RPMI8226 (cell line): ENCODE measurements at places on chromosomes 11 and 22.

DNA sequence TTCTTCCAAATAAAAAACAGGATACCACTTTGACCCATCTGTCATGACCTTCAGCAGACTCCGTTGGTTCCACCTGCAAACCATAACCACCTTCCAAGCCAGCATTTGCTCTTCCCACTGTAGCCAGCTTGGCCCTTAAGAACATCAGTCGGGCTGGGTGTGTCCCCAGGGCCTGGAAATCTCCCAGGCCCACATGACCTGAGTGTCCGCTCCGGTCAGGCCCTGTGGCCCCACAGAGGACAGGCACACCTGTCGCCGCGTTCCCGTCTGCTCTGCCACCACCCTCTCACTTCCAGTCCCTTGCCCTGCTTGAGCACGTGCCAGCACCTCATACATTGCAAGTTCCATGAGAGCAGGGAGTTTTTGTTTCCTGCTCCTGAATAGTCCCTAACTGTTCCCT is 65.7 kb upstream of the PITPNB start:
- no peak for DNase-seq

GRCh38 chr22:48896766-48897644 is 930.7 kb downstream of the BRD1 start:
- no peak for DNase-seq

- DNase-seq: no peak
Observed at GRCh38 chr11:64539239-64539638, 51.8 kb upstream of the SLC22A12 start.

DNA sequence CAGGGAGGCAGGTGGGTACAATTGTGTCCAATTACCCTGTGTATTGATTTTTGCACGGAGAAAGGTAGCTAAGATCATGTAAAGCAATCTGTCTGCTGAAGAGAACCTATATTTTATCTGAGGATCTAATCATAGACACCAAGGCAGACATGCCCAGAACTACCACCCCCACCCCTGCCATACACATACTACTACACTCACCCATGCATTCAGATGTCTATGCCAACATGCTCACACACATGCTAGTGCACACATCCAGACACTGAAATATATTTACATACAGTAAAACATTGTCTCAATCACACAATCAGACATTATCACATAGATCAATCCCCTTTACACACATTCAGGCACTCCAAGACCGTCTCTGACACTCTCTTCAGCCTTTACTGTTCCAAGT is 1.8 kb downstream of the SCN3B start:
- no peak for DNase-seq

- no peak for DNase-seq
Observed at GRCh38 chr11:12097219-12097618, 13.2 kb upstream of the MICAL2 start.

DNA sequence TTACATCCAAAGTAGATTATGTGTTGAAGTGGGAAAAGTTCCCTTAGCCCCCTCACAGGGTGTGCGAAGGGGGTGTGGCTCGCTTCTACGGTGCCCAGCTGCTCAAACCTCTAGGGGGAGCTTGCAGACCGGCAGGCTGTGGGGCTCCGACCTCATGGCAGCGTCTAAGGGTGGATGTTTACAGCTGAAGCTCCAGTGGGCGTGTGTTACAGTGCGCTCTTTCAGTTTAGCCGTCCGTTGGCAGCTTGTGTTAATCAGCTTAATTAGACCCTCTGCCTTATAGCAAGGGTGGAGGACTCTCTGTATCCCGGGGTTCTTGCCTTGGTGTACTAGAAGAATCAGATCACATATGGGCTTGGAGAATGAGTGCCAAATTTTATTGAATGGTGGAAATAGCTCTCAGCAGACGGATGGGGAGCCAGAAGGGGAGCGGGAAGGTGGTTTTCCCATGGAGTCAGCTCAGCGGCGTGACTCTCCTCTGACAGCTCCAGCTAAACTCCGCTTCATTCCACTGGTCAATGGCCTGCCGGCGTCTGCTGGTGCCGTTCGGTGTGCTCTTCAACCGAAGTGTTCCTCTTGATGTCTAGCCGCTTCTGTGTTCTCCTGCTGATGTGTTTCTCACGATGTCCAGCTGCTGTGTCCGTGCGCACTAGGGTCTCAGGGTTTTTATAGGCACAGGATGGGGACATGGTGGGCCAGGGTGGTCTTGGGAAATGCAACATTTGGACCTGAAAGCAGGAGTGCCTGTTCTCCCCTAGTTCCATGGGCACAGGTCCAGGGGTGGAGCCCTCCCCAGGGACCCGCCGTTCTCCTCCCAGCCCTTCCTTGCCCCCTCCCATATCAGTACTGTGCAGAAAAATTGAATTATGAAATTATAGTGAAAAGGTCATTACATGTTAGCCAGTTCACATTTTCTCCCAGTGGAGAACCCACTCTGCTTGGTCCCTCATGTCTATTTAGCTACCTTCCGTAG is 28.6 kb upstream of the OR10G7 start:
- peak; percentile 28 for DNase-seq

GRCh38 chr11:14519917-14520746 is at the start of gene PSMA1:
Gene PSMA1 (minus strand): TSS chr11:14520386. CDS start chr11:14520299, 87 bp downstream.
- DNase-seq: peak; percentile 93

GRCh38 chr11:45216901-45217300 is 69.2 kb downstream of the SYT13 start:
- no peak for DNase-seq

DNA sequence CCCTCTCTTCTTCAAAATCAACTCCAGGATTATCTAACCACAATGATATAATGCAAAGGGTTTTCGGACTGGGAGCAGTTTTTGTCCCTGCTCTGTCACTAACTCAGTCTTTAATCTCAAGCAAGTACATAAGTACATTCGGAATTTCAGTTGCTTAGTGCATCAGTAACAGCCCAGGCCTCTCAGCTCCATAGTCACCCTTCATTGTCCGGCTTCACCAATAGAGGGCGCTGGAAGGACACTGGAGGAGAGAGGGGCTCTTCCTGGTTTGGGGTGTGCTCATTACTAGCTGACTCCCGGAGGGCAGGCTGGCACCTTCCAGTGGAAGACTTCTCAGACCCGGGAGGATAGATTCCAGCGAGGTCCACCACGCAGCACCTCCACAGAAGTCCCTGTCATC is 90.4 kb upstream of the PDGFD start:
- peak; percentile 52 for DNase-seq

- DNase-seq: no peak
Observed at GRCh38 chr22:29145321-29146072, 60.2 kb upstream of the EMID1 start.

- no peak for DNase-seq
Observed at GRCh38 chr11:117929916-117930570, 841 bp upstream of the TMPRSS13 start.

DNA sequence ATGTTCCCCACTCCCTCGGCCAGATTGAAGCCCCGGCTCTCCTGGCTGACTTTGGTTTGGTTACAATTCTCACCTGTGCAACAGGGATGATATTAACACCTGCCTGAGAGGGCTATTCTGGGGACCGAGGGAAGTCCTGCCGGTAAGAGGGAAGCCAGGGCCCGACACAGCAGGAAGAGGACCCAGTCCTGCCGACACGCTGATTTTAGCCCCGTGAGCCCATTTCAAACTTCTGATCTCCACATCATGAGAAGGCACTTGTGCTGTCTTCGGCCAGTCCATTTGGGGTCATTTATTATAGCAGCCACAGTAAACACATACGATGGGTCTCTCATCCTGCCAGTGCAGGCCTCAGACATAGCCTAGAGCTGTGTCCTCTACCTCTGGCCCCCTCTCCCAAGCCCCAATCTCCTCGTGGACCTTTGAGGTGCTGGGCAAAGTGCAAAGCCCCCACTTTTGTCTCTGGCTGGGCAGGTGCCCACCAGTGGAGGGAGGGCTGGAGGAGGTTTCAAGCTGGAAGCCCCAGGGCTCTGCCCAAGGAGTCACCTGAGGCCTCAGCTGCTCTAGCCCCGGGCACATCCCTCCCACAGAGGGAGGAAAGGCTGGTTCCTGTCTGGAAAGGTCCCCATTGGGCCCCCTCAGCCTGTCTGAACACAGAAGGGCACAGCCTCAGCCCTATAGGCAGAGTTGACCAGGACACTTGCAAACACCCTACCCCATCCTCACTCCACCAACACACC is 59.1 kb upstream of the FGF3 start:
- DNase-seq: no peak

GRCh38 chr22:41951898-41952474 is at the start of gene SMIM45:
Gene SMIM45 (plus strand): TSS chr22:41952150.
- DNase-seq: no peak

GRCh38 chr11:86692317-86692716 is 19.9 kb upstream of the ME3 start:
- no peak for DNase-seq

- peak; percentile 82 for DNase-seq
Observed at GRCh38 chr22:23180301-23180892, at the start of gene BCR. Gene BCR (plus strand): TSS chr22:23180509. CDS start chr22:23180961, 452 bp downstream.

DNA sequence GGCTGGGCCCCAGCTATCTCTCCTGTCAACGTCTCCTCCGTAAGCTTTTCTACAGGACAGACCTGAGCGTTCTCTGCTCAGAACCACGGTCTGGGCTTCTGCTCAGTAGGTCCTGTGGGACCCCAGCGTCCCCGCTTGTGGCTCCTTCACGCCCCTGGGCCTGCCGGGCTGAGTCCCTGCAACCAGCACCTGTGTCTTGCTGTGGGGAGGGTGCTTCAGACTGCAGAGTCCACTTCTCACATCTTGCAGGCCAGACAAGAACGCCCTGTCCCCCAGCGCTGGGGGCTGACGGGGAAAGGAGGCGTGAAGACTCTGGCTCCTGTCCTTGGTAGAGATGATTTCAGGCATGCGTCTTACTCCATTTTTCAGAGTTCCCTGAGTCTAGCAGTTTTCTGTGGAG is 1480.8 kb downstream of the BRD1 start:
- no peak for DNase-seq

GRCh38 chr11:4459500-4459899 is 10.4 kb downstream of the OR52K2 start:
- no peak for DNase-seq

DNA sequence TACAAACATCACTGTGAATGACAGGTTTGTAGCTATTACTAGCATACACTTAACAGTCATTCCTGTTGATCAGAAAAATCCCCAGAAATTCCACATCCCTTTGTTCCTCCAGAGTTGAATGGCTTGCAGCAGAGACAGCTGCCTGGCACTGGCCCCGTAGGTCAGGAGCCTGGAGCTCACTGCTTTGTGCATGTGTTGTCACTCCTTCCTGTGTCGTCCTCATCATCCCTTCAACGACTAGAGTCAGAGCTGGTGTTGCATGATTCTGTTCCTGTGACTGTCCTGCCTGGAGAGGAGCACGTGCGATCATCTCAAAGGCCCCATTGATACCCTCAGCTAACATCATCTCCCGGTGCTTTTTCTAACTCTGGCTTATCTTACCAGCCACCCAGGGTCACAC is 58.3 kb downstream of the LDLRAD3 start:
- DNase-seq: no peak

- DNase-seq: no peak
Observed at GRCh38 chr11:111441443-111441842, 62.4 kb upstream of the POU2AF1 start.

GRCh38 chr11:10743354-10744000 is 7.6 kb upstream of the CTR9 start:
- peak; percentile 19 for DNase-seq

DNA sequence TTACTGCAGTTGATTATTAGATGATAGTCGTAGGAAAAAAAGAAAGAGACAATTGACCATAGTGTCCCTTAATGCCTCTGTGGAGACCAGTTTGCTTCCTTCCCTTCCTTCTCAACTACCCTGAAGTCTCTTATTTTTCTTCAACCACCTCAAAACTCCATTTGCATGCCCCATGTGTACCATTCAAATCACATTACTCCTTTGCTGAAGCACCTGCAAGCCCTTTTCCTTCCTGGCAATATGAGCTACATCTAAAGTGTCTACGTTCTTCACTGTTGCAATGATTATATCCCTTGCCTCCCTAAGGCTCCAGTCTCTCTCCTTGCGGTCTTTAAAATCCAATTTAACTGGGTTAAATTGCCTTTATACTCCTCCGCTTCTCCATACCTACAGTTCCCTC is 867.4 kb upstream of the API5 start:
- no peak for DNase-seq

DNA sequence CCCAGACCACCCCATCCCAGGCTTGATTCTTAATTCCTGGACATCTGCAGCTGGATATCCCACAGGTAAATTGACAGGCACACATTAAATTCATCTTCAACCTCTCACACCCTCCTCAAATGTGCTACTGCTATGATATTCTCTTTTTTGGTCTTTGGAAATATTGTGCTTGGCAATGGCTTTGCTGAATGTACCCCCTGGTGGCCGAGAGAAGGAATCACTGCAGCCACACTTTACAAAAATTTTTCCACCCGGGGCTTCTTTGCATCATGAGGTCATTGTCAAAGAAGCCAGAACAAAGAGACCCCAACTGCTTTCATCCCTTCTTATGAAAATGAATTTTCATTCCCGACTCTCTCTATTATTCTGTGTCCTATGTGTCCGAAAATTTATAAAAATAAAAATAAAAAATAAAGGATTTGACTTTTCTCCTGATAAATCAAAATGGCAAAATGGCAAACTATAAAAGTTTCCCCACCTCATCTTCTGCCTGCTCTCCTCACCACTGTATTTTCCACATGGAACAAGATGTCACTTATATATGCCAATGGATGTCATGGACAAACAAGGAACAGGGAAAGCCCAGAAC is 15.0 kb upstream of the CYB5R2 start:
- peak; percentile 20 for DNase-seq

- peak; percentile 94 for DNase-seq
Observed at GRCh38 chr11:71433648-71434450, 14.3 kb downstream of the DHCR7 start.

DNA sequence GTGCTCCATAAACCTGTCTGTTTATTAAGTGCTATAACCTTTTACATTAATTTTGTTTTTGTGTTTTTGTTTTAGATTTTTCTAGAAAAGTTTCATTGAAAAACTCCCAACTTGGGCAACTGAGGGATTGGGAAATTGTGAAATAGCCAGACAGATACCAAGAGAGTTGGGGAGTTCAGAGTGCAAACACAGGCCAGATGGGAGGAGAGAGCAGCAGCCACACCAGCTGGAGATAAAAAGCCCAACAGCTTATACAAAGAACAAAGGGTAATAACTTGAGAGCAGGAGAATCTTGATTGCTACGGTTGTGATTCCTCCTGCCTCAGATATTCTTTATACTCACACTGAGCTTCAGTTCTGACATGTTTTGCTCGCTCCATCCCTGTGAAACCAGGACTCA is 1642.2 kb downstream of the LRRC4C start:
- no peak for DNase-seq

DNA sequence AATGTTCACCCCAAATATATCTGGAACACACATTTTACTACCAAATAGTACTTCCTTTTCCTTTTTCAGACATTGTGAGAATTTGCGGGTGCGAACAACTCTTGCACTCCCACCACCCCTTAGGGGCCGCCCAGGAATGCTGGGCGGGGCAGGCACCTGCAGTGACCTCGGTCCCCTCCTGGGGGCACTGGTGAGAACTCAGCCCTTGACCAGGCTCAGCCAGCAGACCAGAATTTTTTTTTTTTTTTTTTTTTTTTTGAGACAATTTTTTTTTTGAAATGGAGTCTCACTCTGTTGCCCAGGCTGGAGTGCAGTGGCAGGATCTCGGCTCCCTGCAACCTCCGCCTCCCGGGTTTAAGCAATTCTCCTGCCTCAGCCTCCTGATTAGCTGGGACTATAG is 75.8 kb downstream of the ARHGAP8 start:
- peak; percentile 48 for DNase-seq

- DNase-seq: no peak
Observed at GRCh38 chr22:37943825-37944198, 9.6 kb downstream of the C22orf23 start.
